ENCODE measurements at places on chromosomes 11 and 22.

GRCh38 chr11:65879617-65880016 lies at the start of gene CTSW:
CTSW (plus strand) TSS chr11:65879837; CDS start chr11:65879855, 18 bp downstream.
- peak; percentile 64 for DNase-seq

DNA sequence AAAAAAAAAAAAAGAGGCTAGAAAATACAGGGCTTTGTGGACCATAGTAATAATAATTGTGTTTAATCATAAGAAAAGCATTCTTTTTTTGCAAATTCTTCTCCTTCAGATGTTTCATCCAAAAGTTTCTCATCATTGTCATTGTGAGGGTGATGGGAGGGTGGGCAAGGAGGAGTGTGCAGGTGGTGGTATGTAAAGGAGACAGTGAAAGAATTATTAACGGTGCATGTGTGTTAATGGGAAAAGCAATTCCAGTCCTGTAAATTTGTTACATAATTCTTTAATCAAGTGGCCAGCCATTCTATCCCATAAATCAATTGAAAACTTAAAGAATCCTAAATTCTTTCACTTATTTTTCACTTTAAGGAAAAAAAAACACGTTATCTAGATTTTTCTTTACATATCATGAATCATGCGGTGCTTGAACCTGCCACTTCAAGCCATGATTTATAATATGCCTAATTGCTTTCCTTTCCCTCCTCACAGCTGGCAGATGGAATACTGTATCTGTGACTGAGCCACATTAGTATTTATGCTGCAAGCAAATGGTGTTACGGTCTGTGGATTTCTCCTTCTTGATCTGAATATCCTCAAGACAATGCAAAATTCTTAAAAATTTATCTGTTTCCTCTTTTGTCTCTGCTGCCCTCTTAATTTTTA lies 318.5 kb downstream of the JRKL start:
- DNase-seq, result no peak

- DNase-seq, result no peak
These were observed 2.7 kb upstream of the RCE1 start for GRCh38 chr11:66840317-66841091.

- no peak for DNase-seq
These were observed 84.3 kb upstream of the SYN3 start for GRCh38 chr22:33142282-33143055.
